ENCODE measurements at places on chromosomes 13 and 19. TPM values are rescaled to one million over a fixed set of nuclear protein-coding genes. Genes with fewer than 3 reads are reported as not detected.

Gene CDX2
- not detected for polyA plus RNA-seq

Gene PTPRH
- polyA plus RNA-seq = 4.3 TPM

DNA sequence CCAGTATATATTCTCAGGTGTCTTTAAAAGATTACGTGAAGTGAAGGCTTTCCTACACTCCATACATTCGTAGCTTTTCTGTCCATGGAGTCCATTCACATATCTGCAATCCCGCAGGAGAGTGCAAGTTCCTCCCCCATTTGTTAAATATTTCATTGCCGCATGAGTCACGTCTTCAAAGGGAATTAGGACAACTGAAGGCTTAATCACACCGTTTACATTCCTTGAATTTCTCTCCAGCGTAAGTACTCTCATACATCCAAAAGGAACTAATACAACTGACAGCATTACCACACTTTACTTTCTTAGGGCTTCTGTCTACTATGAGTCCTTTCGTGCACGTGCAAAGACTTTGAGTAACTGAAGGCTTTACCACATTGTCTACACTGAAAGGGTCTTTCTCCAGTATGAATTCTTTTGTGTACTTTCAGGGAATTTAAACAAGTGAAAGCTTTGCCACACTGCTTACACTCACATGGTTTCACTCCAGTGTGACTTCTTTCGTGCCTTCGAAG lies 29.0 kb upstream of the ZNF564 start:
- DNase-seq = no peak

GRCh38 chr13:26054896-26055295 lies 3.1 kb upstream of the SHISA2 start:
- DNase-seq = no peak

DNA sequence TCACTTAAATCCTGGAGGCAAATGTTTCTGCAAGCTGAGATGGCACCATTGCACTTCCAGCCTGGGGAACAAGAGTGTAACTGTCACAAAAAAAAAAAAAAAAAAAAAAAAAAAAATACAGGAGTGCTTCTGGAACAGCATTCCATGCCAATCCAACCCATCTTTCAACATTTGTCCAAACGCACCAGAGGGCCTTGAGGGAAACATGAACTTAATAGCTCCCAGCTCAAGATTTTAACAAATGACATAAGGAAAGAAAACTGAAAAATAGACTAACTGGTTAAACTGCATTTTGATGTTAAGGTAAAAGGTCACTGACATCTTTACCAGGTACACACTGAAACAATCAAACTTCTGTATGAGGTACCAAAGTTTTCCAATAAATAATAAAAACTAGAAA lies 47.7 kb upstream of the ZNF83 start:
- no peak for DNase-seq

Measured in BJ (cell line).